NCI-H1105 treated with DMSO at 0.1 percent for 48 hours (cell line): ENCODE measurements at places on chromosomes 16 and 17.
A peak's percentile ranks its signal among the peaks of the same experiment; 100 is the strongest.

DNA sequence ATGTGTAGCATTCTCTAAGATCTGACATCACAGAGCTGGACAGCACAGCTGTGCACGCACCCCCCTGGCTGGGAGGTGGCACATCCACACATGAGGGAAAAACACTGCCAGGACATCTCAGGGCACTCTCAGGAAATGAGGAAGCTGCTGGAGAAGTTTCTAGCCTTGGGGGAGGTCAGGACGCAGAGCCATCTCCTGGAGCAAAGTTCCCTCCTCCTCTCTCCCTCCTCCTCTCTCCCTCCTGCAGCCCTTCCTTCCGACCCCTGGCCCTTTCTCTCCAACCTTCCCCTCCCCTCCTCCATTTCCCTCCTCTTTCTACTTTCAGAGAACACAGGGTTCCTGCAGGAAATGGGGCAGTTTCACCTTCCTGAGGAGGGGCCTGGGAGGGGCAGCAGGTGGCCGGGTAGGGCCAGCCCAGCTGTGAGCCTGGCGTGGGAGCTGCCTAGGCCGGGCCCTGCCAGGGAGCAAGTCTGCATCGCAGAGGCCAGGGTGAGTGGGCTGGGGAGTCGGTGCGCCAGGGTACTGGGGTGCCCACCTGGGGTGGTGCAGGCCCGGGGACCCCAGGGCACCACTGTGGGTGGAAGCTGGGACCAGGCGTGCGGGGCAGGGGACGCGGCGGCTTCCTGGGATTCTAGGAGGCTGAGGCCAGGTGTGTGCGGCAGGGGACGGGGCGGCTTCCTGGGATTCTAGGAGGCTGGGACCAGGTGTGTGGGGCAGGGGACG, at the start of gene DPEP1:
TSS of gene DPEP1 (plus strand) at position 412 of the 723 bp plus-strand sequence. CDS start 16,769 bp downstream, outside the sequence.
- DNase-seq, result no peak

GRCh38 chr16:54927125-54928015, 3.3 kb upstream of the IRX5 start:
- DNase-seq, result peak; percentile 94

DNA sequence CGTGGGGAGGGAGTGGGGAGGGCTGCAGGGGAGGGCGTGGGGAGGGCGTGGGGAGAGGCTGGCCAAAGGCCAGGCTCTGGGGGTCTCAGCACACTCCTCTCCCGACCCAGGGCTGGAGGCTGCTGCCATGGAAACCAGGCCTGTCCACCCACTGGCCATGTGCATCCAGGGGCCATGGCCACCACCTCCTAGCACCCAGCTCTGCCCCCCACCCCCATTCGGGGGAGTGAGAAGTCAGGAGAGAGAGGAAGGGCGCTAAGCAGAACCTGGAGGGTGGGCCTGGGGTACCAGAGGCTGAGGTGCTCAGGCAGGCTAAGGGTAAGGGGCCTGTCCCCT, 29.6 kb downstream of the ENDOV start:
- no peak for DNase-seq

DNA sequence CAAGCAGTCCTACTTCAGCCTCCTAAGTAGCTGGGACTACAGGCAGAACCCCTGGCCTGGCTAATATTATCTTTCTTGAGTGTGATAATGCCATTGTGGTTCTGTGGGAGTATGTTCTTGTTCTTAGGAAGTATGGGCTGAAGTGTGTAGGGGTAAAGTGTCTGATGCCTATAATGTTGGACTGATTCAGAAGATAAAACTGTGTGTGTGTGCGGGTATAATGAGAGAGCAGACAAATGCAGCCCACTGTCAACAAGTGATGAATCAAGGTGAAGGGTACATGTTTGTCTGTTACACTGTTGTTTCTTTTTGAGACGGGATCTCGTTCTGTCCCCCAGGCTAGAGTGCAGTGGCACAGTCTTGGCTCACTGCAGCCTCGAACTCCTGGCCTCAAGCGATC, 127.5 kb downstream of the CLEC16A start:
- DNase-seq, result no peak

GRCh38 chr16:28974007-28974436, 556 bp upstream of the SPNS1 start:
- peak; percentile 65 for DNase-seq

DNA sequence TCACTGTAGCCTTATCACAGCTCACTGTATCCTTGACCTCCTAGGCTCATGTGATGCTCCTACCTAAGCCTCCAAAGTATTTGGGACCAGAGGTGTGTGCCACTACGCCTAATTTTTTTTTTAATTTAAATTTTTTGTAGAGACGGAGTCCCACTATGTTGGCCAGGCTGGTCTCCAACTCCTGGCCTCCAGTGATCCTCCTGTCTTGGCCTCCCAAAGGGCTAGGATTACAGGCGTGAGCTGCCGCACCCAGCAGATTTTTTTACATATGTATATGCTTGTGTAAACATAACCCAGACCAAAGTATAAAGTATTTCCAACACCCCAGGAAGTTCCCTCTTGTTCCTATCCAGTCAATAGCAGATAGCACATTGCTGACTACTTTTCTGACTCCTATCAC, 1.7 kb upstream of the PGP start:
- no peak for DNase-seq

DNA sequence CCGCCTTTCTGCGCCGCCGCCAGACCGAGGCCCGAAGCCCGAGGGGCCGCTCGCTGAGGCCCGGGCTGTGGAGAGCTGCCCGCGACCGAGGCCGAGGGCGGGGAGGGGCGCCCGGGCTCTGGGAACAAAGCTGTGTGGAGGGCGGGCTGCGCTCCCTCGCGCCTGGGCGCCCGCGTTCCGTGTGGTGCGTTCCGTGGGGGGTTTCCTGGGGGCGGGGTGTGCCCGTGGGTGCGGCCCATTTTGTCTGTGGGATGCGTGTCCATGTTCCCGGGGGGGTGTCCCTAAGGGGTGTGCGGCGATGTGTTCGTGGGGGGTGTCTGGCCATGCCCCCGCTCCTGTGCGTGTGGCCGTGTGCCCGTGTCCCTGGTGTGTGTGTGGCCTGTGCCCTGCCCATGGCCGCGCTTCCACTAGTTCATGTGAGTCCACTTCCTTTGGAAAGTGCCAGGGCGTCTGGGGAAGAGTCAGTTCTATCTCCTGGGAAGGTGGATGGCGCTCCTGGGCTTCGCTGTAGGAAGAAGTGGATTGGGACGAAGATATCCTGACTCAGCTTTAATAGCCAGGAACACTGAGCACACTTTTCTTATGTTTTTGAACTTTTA, 520 bp downstream of the JPT2 start:
- DNase-seq, result peak; percentile 3

DNA sequence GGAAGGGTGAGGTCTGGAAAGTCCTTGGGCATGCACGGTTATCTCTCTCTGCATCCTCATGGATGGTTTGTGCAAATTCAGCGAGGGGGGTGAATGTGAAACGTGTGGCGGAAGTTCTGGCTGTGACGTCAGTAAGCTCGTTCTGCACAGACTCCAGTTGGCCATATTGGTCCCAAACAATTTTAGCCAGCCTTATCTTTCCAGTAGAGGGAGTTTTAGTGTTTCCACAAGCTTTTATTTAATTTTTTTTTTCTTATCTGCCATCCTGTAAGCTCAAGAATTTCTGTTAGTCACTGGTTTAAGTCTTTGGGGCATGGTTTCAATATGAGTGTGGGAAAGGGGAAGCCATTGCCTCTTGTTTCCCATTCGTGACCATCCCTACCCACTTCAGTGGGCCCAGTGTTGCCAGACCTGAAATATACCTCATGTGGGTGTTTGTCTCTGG, 39.0 kb downstream of the HLF start:
- no peak for DNase-seq

GRCh38 chr16:55179852-55180585, 144.0 kb upstream of the IRX6 start:
- DNase-seq, result peak; percentile 99

DNA sequence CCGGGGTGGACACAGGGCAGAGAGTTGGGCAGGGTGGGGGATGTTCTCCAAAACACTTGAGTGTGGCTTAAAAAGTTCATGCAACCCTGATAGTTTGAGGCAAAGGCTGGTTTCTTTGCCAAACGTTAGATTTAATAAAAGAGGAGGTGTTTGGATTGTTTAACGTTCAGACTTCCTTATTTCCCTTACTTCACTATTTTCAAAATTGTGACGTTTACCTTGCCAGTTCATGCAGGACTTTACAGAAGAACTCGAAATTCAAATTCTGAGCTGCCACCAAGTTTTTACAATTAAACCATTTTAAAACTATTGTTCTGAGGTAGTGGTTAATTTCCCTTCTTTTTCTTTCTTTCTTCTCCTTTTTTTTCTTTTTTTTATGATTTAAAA, 5.5 kb downstream of the SEC14L1 start:
- no peak for DNase-seq

- no peak for DNase-seq
Observed at GRCh38 chr17:51767287-51767686, 391.2 kb downstream of the CA10 start.

DNA sequence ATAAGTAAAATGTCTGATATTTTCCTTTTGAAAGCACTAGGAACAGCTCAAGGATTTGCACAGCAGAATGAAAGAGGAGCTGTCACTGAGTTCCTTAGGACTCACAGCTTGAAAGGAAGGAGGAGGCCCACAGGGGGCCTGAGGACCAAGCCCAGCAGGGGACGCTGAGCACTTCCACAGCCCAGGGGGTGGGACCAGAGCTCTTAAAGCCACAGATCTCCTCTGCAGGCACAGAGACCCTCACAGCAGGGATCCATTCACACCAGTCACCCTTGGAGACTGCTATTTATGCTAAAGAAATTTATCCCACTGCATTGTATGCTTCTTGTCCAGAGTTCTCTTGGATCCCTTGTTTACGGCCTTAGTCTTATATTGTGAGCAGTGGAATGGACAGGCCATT, 253.3 kb downstream of the STX8 start:
- DNase-seq, result no peak

DNA sequence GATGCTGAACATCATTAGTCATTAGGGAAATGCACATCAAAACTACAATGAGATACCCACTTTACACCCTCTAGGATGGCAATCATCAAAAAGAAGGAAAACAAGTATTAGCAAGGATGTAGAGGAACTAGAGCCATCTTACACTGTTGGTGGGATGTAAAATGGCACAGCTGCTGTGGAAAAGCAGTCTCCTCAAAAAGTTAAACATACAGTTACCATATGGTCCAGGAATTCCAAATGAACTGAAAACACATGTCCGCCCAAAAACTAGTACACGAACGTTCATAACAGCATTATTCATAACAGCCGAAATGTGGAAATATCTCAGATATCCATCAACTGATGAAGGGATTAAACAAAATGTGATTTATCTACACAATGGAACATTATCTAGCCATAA, 7.0 kb downstream of the FBF1 start:
- no peak for DNase-seq

DNA sequence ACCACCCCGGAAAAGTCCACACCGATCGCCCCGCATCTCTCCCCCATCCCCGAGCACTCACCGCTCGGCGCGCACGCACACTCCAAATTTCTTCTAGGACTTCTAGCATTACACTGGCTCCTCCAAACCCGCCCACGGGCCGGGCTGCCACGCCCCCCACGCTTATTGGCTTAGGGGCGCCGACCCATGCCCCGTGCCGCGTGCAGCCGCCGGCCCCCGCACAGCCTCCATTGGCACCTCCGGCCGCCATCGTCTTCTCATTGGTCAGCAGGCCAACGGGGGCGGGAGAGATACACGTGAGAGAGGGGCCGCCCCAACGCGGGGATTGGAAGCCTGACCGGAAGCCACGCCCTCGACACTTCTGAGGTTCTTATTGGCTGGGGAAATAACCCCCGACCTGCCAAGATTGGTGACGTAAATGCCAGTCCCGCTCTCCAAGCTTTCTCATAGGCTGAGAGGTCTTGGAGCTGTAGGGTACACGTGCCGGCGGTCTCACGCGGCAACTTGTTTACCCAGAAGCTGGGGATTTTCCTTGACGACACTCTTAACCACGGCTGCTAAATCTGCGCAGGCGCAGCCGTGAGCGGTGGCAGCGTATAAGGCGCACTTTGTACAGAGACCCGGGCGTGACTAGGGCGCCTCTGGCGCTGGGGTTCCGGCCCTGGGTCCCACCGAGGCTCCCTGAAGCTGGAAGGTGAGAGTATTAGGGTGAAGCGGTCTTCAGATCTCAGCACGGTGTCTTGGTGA, 4.2 kb upstream of the PER1 start:
- peak; percentile 100 for DNase-seq

GRCh38 chr16:88601313-88602036, 31.3 kb downstream of the ZC3H18 start:
- no peak for DNase-seq

GRCh38 chr16:74309789-74310781, 13.5 kb downstream of the PSMD7 start:
- DNase-seq, result peak; percentile 39

- DNase-seq, result peak; percentile 67
Observed at GRCh38 chr17:36482611-36483504, 3.6 kb upstream of the ZNHIT3 start.

- no peak for DNase-seq
Observed at GRCh38 chr16:85418978-85419491, 194.1 kb upstream of the GSE1 start.
